ENCODE measurements at places on chromosomes 11 and 22. TPM values are rescaled to one million over a fixed set of nuclear protein-coding genes. Genes with fewer than 3 reads are reported as not detected.

DNA sequence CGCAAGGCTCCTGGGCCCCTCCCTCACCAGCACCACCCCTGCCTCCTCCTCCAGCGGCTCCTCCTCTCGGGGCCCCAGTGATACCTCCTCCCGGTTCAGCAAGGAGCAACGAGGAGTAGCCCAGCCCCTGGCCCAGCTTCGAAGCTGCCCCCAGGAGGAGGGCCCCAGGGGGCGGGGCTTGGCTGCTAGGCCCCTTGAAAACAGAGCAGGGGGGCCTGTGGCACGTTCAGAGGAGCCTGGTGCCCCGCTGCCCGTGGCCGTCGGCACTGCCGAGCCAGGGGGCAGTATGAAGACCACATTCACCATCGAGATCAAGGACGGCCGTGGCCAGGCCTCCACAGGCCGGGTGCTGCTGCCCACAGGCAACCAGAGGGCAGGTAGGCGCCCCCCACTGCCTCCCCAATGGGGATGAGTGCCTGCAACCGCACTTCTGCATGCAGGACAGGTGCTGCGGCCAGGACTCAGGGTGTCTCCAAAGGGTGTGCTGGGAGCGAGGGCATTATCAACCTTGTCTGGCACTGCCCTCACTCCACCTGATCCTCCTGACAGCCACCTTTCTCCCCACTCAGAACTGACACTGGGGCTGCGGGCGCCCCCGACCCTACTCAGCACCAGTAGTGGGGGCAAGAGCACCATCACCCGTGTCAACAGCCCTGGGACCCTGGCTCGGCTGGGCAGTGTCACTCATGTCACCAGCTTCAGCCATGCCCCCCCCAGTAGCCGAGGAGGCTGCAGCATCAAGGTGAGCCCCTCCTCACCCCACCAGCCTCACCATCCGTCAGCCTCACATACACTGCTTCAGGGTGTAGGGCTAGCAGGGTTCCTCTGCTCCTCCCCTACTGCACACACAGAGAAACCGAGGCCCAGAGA is 10.2 kb downstream of the SMTN start:
- H3K27me3 ChIP-seq, result no peaks in the 10 kb centered on the region
- no peaks in the 10 kb centered on the region for H3K4me1 ChIP-seq
- H3K27ac ChIP-seq, result peak overlapping the region; percentile 37
- no peak overlapping the region for H3K4me3 ChIP-seq
- DNase-seq, result no peak
- H3K36me3 ChIP-seq, result no peaks in the 10 kb centered on the region

DNA sequence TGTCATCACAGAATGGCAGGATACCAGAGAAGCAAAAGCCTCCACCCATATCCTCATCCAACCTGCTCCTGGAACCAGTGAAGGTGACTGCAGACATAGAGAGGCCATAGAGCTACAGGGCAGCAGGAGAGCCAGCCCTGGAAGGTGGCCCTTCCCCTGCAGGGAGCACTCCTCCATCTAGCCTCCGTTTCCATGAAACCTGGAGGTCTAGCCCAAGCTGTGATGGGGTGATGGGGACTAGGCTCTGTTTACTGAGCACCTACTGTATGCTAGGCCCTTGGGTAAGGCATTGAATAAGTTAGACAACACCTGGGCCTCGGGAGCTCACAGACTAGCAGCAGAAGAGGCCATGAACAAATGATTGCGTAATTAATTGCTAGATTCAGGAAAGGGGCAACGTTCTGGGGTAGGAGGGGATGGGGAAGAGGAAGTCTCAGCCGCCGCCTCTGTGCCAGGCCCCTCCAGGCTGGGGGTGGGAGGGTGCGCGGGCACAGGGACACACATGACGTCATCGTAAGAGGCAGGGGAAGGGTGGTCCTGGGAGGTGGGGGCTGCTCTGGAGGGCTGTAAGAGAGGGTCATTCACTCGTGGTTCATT is 784 bp upstream of the SYNGR1 start:
- H3K4me1 ChIP-seq, result no peaks in the 10 kb centered on the region
- H3K27me3 ChIP-seq, result no peaks in the 10 kb centered on the region
- no peak overlapping the region for H3K27ac ChIP-seq
- peak overlapping the region; percentile 59 for H3K4me3 ChIP-seq
- no peaks in the 10 kb centered on the region for H3K36me3 ChIP-seq

DNA sequence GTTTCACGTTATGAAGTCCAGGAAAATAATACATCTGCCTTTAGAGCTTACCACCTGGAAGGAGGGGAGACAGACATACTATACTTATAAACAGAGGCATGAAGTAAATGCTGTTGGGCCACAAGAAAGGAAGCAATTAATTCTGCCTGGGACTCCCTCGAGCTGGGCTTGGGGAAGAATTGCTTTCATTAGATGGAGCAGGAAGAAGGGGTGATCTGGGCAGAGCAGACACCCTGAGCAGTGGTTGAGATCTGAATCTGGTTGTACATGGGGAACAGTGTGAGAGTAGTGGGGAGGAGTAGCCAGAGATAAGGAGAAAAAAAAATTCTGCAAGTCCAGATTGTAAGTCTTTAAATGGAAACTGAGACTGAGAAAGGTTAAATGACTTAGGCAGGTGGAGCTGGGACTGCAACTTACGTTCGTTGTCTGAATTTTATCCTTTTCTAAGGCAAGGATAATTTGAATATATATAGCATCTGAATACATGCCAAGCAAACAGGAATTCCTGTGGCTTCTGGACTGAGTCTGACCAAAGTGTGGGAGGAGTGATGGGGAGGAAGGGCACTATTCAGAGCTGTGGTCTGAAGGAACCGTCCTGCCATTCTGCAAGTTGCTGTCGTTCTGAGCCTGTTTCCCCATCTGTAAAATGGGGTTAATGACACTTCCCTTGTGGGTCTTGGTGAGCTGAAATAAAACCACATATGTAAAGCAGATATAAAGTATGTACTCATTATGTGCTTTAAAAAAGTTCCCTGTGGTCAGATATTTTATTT is 7.9 kb downstream of the NCAM1 start:
- H3K27ac ChIP-seq, result no peak overlapping the region
- no peak overlapping the region for H3K4me3 ChIP-seq
- no peaks in the 10 kb centered on the region for H3K36me3 ChIP-seq
- H3K4me1 ChIP-seq, result no peaks in the 10 kb centered on the region
- no peaks in the 10 kb centered on the region for H3K27me3 ChIP-seq

DEPDC7 gene
- total RNA-seq, result 2.6 TPM

CRYBB3 gene
- total RNA-seq, result 0.97 TPM

DNA sequence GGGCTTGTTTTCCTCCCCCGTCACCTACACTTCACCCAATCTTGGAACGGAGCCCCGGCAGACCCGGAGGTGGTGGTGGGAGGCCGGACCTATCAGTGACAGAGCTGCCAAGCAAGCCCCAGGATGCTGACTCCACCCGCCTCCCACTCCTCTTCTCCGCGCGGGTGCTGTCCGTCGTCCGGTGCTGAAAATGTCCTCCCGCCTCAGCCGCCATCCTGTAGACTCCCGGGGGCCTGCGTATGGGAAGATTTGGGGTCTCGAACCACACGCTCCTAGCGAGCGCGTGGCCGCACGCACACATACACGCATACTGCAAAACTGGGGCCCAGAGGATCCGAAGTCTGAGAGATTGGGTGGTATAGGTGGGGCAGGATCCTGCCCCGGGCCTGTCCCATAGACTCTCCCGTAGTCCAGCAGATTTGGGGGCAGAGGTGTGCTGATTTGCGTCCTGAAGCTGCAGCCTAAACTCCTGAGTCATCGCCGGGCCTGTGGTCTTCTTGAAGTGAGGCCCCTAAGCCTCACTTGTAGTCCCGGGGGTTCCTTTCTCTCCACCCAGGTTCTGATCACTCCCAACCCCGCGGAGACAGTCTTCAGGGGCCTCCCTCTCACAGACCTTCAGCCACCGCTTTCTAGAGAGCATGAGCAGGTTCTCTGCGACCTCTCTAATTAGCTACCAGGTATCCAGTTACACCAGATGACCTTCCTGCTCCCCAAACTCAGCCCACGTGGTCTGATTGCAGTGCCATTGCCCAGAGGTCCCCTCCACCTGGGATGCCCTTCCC is 796 bp upstream of the YIF1A start:
- no peaks in the 10 kb centered on the region for H3K36me3 ChIP-seq
- peak overlapping the region; percentile 23 for H3K4me3 ChIP-seq
- peak overlapping the region; percentile 59 for H3K27ac ChIP-seq
- H3K27me3 ChIP-seq, result no peaks in the 10 kb centered on the region
- H3K4me1 ChIP-seq, result no peaks in the 10 kb centered on the region

RNF141 gene
- 59.3 TPM for total RNA-seq

SCN2B gene
- total RNA-seq, result 0.78 TPM

DNA sequence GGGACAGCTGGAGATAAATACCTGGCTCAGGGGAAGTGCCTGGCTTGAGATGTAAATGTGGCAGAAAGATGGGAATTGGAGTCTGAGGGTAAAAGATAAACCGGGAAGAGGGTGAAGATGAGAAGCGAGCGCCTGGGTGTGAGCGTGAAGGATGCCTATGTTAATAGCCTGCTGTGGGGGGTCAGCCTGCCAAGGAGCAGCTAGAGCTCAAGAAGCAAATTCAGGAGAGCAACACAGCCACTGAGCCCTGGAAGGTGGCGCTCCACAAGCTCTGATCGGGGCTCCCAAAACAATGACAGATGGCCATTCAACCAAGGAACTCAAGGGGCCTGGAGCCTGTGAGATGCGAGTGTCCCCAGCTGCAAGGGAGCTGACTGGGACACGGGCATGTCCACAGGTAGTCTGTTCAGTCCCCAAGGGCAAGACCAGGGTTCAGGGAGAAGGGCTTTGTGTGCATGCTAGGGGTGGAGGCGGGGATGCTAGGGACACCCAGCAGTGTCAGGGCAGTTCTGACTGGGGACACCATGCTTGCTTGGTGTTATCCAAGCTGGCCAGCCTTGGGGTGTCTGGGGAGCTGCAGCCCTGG is 2.8 kb downstream of the GSC2 start:
- no peak overlapping the region for H3K4me3 ChIP-seq
- no peaks in the 10 kb centered on the region for H3K36me3 ChIP-seq
- DNase-seq, result no peak
- H3K27me3 ChIP-seq, result no peaks in the 10 kb centered on the region
- no peaks in the 10 kb centered on the region for H3K4me1 ChIP-seq

GRCh38 chr11:57980201-57980600 is 43.5 kb upstream of the OR9Q1 start:
- no peaks in the 10 kb centered on the region for H3K27me3 ChIP-seq
- no peak for DNase-seq
- no peaks in the 10 kb centered on the region for H3K36me3 ChIP-seq
- no peak overlapping the region for H3K4me3 ChIP-seq

DNA sequence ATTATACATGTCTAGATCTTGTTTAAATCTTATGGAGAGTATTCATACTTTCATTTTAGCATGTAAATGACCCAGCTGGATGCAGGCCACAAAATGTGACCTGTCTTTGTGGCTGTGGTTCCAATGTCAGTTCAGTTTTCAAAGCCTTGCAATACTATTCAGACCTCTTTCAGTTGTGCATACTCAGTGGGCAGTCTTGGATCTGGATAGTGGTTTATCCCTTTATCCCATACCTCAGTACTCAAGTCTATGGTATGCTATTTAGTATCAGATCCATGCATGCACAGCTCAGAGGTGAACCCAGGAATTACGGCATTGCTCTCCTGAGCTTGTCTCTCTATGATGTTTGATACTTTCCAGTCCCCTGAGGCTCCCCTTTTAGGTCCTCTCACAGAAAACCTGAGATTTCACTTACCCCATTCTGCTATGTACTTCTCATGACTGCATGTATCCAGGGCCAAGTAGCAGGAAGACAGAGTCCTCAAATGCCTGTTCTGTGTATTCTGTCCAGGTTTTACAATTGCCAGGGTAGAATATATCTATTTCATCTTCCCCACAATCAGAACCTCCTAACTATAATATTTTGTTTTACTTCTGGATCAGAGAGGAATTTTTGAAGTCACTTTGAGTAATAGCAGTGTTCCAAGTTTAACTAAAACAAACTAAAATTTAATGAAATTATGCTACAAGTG is 6.9 kb upstream of the P4HA3 start:
- no peaks in the 10 kb centered on the region for H3K27me3 ChIP-seq
- H3K36me3 ChIP-seq, result no peaks in the 10 kb centered on the region
- H3K4me3 ChIP-seq, result no peak overlapping the region
- no peak for DNase-seq

All from aorta (tissue), 5 donors.